ENCODE measurements at places on chromosomes 7 and 10.
A peak's percentile ranks its signal among the peaks of the same experiment; 100 is the strongest.

DNA sequence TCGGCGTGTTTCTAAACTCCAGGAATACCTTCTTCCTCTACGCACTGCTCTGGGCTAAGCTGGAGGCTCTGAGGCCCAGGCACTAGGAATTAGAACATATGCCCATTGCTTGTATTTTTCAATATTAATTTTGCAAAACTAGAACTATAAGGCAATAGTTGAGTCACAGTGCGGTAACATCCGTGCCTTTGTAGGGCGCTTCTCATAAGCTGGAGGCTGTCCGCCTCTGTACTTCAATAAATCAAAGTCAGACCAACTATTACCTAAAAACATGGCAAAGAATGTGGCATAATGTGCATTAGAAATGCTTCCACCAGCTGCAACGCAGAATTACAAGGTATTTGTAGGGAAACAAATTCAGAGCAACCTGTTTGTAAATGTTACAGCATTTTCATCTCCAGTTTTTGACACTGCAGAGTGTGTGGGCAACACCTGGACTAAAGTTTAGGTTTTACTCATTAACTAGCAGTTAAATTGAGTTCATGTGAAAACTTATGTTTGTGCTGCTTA lies 440 bp upstream of the MINDY3 start:
- peaks cover 11% of the 10 kb centered on the region for H3K4me1 ChIP-seq
- peak overlapping the region; percentile 92 for H3K4me3 ChIP-seq
- no peak for DNase-seq
- H3K27ac ChIP-seq: peak overlapping the region; percentile 45
- peaks cover 17% of the 10 kb centered on the region for H3K27me3 ChIP-seq

DNA sequence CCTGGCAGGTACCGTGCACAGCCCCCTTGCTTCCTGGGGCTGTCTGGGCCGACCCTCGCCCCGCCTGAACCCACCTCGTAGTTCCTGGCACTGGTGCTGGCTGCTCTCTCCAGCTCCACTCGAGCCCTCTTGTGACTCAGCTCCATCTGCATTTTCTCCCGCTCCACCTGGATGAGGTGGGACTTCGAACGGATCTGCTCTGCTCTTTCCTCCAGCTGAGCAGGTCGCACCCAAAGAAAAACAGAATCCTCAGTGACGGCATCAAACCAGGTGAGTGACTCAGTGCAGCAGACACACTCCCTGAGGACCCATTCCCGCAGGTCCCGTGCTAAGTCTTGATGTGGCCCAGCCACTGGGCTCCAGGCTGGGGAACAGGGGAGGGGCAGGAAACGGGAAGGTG lies 7.4 kb downstream of the MAD1L1 start:
- DNase-seq: peak; percentile 78
- H3K27me3 ChIP-seq: no peaks in the 10 kb centered on the region
- H3K27ac ChIP-seq: peak overlapping the region; percentile 82
- H3K4me1 ChIP-seq: peaks cover 14% of the 10 kb centered on the region
- peaks cover 61% of the 10 kb centered on the region for H3K36me3 ChIP-seq
- no peak overlapping the region for H3K4me3 ChIP-seq

- H3K27me3 ChIP-seq: no peaks in the 10 kb centered on the region
- H3K4me1 ChIP-seq: peaks cover 5% of the 10 kb centered on the region
- H3K36me3 ChIP-seq: 0 out of 2 replicates have a peak, but pooled peaks cover 3% of the 10 kb centered on the region
- H3K4me3 ChIP-seq: no peak overlapping the region
- DNase-seq: no peak
- no peak overlapping the region for H3K27ac ChIP-seq
Observed at GRCh38 chr10:21048068-21048467, 151.0 kb upstream of the NEBL start.

DNA sequence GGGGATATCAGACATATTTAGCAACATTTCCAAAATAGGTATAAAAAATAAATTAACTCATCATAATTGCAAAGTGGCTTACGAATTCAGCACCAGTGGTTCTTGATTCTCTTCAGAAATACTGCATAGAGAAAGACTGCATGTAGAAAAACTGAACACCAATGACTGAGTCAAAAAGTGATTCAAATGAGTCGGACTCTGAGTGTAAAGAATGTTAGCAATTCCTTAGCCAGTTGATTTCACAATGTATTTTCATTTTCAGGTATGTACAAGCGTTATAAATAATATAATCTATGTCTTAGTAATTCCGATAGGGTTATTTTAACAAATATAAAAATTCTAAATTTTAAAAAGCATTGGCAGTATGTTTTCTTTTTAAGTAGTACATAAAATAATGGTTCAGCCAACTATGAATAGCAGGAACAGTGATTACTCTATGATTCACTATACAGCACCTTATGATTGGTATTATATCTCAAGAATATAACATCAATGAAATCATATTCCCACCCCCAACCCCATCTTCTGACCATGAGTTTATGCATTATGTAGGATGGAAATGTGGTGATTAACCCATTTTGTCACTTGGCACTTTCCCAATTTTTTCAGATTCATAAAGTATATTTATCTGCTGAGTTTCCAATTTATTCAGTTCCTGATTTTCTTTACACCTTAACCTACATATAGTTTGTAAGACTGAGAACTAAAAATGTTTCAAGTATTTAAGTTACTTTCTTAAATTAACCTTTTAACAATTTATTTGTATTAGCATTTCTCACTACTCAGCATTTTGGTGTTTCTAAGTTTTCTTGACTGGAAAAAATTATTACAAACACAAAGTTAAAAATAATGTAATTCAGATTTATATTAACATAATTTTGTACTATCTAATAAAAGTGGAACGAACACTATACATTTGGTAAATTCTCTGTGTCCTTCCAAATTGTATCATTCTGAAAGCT lies 33.9 kb downstream of the DNAJC1 start:
- peak overlapping the region; percentile 33 for H3K27ac ChIP-seq
- H3K27me3 ChIP-seq: no peaks in the 10 kb centered on the region
- no peaks in the 10 kb centered on the region for H3K36me3 ChIP-seq
- H3K4me3 ChIP-seq: no peak overlapping the region

GRCh38 chr7:29479301-29480200 lies 84.1 kb upstream of the PRR15 start:
- no peaks in the 10 kb centered on the region for H3K27me3 ChIP-seq
- H3K4me1 ChIP-seq: no peaks in the 10 kb centered on the region
- H3K36me3 ChIP-seq: no peaks in the 10 kb centered on the region
- no peak overlapping the region for H3K4me3 ChIP-seq
- H3K27ac ChIP-seq: no peak overlapping the region
- DNase-seq: no peak

DNA sequence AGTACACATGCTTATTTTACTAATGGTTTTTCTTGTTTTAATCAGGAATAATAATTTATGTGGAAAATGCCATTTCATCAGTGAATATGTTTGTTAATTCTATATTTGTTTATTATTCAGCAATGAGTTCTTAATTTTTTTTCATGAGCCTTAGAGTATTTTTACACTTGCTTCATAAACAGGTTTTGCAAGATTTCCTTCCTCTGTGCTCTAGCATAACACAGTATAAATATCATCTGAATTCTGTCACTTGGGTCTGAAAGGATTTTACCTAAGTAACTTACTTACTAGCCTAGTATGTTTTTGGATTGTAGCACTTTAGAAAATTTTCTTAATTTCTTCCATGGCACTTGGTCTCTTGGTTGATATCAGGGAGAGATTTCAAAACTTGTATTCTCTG lies 45.8 kb downstream of the GLCCI1 start:
- no peak overlapping the region for H3K4me3 ChIP-seq
- no peak overlapping the region for H3K27ac ChIP-seq
- no peak for DNase-seq

DNA sequence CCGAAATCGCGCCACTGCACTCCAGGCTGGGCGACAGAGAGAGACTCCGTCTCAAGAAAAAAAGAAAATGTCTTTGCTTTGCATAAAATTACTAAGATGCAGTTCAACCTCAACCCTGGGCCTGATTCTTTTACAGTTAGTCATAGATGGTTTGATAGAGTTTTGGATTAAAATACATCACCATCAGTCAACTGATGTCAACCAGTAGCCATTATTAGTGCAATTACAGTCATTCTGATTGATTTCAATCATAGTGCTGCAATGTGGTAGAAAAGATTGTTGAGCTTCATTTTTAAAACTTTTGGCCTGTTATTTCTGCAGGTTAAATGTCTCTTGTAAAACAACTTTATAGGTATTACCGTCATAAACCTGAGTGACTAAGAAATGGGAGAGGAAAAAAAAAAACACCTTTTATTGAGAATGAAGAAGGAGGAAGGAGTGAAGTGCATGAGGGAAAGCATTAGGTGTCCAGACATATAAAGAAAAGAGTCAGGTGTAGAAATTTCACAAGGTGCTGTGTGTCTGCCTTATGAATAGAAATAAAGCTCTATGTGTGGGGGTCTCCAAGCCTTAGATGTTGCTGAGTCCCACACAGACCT lies 150.6 kb downstream of the TRIL start:
- no peak overlapping the region for H3K4me3 ChIP-seq
- no peak overlapping the region for H3K27ac ChIP-seq
- H3K36me3 ChIP-seq: no peaks in the 10 kb centered on the region
- no peaks in the 10 kb centered on the region for H3K4me1 ChIP-seq
- H3K27me3 ChIP-seq: no peaks in the 10 kb centered on the region

- H3K36me3 ChIP-seq: no peaks in the 10 kb centered on the region
- no peak for DNase-seq
- H3K27me3 ChIP-seq: no peaks in the 10 kb centered on the region
- no peaks in the 10 kb centered on the region for H3K4me1 ChIP-seq
- H3K27ac ChIP-seq: no peak overlapping the region
Observed at GRCh38 chr10:128884033-128884425, 583.0 kb upstream of the MGMT start.

GRCh38 chr10:126147866-126148587 lies 240.2 kb downstream of the ADAM12 start:
- H3K4me1 ChIP-seq: no peaks in the 10 kb centered on the region
- no peaks in the 10 kb centered on the region for H3K27me3 ChIP-seq
- DNase-seq: no peak

DNA sequence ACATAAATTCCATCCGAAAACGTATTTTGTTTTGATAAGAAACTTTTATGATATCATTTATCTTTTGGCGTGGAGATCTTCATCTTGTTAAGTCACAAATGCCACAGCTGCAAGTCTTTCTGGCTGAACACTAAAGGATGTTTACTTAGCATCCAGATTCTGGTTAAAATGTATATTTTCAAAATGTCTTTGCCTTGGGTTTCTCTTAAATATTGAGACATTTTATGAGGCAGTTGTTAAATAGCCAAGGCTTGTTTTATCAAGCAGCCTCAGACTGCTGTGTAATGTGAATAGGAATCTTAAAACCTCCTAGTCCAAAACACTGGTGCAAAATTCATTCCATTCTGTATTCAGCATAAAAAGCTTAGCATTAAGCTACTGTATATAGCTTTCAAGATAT lies 136.3 kb upstream of the FZD1 start:
- no peaks in the 10 kb centered on the region for H3K27me3 ChIP-seq
- no peaks in the 10 kb centered on the region for H3K4me1 ChIP-seq
- H3K36me3 ChIP-seq: no peaks in the 10 kb centered on the region
- DNase-seq: no peak
- H3K4me3 ChIP-seq: no peak overlapping the region

DNA sequence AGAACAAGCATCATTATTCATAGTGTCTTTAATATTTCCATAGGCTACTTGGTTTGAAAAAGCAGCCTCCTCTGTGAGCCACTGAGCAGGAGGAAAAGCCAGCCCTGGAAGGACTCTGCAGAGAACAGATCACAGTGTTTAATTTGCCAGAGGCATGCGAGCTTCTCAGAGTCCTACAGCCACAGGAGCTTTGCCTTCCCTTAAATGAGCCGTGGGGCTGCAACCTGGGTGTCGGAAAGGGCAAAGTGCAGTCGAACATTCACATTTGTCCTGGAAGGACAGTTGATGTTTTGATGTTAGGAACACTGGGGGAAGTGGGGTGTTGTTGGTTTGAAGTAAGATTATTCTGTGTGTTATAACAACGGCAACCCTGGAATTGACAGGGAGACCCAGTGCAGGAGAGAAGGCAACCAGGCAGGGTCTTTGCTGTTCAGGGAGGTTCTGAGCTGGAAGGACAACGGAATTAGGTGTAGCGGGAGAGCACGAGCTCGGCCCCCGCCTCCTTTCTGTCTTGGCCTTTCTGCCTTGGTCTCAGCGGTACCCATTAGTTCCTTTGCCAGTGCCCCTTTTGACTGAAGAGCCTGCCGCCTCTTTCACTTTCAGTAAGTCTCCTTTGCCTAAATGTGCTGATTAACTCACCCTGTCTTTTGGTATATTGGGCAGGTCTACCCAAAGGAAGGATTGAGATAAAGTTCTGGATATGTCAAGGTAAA lies 192.3 kb upstream of the PITRM1 start:
- no peak for DNase-seq
- peaks cover 10% of the 10 kb centered on the region for H3K4me1 ChIP-seq
- H3K36me3 ChIP-seq: no peaks in the 10 kb centered on the region
- no peak overlapping the region for H3K4me3 ChIP-seq
- H3K27me3 ChIP-seq: no peaks in the 10 kb centered on the region
- no peak overlapping the region for H3K27ac ChIP-seq

DNA sequence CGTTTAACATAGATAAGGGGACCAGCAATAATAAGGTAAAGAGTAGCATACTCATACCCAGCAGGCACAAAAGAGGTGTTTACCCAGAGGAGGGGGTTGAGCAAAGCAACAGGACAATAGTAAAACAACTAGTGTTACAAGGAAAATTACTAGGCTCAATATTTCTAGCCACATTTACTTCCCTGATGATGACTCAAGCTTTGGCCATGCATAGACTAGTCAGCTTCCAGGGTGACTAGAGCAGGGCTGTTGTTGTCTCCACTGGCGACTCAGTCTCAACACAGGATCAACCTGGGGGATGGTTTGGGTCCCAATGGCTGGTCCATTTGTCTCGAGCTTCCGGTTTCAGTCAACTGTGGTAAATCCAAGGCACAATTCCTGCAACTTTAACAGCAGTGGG lies 217.7 kb upstream of the KCND2 start:
- H3K4me3 ChIP-seq: no peak overlapping the region
- peaks cover 38% of the 10 kb centered on the region for H3K4me1 ChIP-seq
- DNase-seq: no peak
- H3K27ac ChIP-seq: peak overlapping the region; percentile 86

- DNase-seq: no peak
- H3K27ac ChIP-seq: no peak overlapping the region
- H3K4me3 ChIP-seq: peak overlapping the region; percentile 22
- H3K4me1 ChIP-seq: peaks cover 6% of the 10 kb centered on the region
- H3K36me3 ChIP-seq: no peaks in the 10 kb centered on the region
Observed at GRCh38 chr10:43304687-43305333, 37.9 kb upstream of the RASGEF1A start.

- peaks cover 7% of the 10 kb centered on the region for H3K4me1 ChIP-seq
- no peak overlapping the region for H3K4me3 ChIP-seq
Observed at GRCh38 chr10:129642427-129642826, 175.4 kb downstream of the MGMT start.

- no peaks in the 10 kb centered on the region for H3K36me3 ChIP-seq
- no peak overlapping the region for H3K27ac ChIP-seq
- DNase-seq: no peak
- peaks cover 4% of the 10 kb centered on the region for H3K4me1 ChIP-seq
- no peak overlapping the region for H3K4me3 ChIP-seq
Observed at GRCh38 chr10:5601826-5602495, 64.4 kb downstream of the ASB13 start.
